ENCODE measurements at places on chromosomes 1 and 21.

- DNase-seq = no peak
Observed at GRCh38 chr1:51524817-51525216, 5.8 kb upstream of the EPS15 start.

- DNase-seq = no peak
Observed at GRCh38 chr1:10891091-10891490, 94.6 kb upstream of the CASZ1 start.

- no peak for DNase-seq
Observed at GRCh38 chr1:168330285-168330684, 49.6 kb downstream of the TBX19 start.

DNA sequence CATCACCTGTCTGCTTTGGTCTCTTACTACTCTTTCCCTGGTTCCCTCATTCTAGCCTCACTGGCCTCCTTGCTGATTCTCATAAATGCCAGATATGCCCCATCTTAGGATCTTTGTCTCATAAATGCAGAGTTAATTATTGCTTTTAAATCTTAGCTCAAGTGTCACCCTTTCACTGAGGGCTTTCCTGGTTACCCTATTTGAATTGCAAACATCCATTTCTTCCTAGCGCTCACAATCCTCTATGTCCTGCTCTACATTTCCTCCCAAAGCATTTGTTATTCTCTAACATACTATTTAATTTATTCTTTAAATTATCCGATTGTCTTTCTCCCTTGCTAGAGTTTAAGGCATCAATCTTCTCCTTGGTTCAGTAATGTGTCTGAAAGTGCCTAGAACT lies 296.5 kb upstream of the ADGRL4 start:
- no peak for DNase-seq

- DNase-seq = no peak
Observed at GRCh38 chr1:119544165-119544762, 37.3 kb downstream of the HSD3B1 start.

GRCh38 chr1:184643661-184644060 lies 111.0 kb downstream of the EDEM3 start:
- no peak for DNase-seq

DNA sequence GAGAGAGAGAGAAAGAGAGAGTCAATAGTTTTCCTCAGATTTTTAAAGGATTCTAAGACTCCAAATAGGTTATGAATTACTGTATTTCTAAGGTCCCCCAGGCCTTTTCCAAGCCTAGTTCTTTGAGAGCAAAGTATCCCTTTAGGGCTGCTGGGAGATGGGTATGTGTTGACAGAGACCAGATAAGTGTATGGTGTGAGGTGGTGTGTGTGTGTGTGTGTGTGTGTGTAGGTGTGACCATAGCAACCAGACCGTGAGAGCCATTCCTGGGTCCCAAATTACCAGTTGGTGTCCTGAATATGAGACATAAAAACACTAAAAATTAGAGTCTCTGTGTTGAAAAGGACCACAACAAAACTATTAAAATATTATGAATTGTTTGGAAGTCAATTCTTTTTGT lies 41.7 kb upstream of the DNAJC6 start:
- DNase-seq = no peak

- DNase-seq = no peak
Observed at GRCh38 chr1:248714248-248714647, 11.7 kb upstream of the OR14I1 start.

GRCh38 chr1:162663589-162664106 lies 31.4 kb downstream of the DDR2 start:
- no peak for DNase-seq

GRCh38 chr1:231487019-231487418 lies 41.5 kb upstream of the TSNAX start:
- DNase-seq = no peak

GRCh38 chr1:233599542-233600073 lies 14.3 kb upstream of the KCNK1 start:
- no peak for DNase-seq
